ENCODE measurements at places on chromosomes 1 and 21.

DNA sequence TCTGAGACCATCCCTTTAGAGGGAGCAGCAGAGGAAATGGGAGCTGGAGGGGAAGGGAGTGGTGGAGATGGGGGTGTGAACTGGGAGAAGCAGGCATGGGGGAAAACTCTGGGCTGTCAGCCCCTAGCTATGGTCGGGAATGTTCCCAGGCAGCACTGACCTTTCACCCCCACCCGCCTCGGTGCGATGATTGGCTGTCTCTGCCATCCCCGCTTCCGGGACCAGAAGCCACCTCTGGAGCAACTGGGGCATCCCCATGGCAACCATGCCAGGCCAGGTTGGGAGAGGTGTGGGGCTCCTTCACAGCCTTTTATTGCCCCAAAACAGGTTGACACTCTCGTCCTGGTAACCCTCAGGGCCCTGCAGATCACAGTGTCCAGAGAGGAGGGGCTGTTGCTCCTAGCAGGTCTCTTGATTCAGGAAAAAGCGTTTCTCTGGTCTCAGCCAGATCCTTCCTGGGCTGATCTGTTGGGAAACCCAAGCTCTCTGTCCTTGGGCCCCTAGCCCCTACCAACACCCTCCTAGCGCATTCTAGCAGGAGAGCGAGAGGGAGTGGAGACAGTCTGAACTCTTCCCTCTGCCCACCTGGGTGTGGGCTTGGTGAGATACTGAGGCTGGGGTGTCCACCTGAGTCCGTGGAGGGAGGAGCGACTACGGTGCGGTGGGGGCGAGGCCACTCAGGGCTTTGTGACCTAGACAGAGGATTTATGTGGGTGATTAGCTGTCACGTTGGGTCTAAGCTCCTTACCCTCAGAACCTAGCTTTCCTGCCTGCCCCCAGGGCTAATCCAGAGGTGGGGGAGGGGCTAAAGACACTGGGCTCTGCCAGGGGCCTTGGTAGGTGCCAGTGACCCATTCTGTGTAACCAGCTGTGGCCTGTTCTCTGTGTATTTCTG, 12.2 kb upstream of the SLC6A9 start:
- no peak for DNase-seq

DNA sequence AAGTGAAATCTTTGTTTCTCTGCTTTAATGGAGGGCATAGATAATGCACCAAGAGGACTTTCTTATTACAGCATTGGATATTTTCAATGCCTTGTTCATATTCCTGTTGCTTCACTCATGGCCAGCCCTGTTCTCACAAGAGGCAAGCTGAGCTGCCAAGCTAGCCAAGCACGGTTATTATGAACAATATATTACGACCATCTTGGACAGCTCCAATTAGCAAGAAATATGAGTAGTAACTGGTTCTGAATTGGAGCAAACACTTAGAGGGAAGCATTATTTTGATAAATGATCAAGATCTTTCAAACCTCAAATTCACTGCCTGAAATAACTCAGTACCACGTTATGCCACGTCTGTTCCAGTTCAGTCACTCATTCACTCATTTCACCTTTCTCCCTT, 159.8 kb downstream of the SETD4 start:
- no peak for DNase-seq

DNA sequence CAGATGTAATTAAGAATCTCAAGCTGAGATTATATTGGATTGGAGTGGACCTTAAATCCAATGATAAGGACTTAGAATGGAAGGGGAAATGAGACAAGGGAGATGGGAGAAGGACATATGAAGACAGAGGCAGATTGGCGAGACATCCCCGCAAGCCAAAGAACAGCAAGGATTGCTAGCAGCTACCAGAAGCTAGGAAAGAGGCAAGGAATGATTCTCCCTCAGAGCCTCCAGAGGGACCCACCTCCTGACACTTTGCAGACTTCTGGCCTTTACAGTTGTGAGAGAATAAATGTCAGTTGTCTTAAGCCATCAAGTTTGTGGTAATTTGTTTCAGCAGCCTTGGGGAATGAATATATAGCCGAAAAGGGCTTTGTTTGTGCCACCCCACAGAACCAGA, 20.7 kb downstream of the METTL13 start:
- no peak for DNase-seq

- DNase-seq: no peak
These were observed 55.3 kb downstream of the DOP1B start for GRCh38 chr21:36211660-36212512.

DNA sequence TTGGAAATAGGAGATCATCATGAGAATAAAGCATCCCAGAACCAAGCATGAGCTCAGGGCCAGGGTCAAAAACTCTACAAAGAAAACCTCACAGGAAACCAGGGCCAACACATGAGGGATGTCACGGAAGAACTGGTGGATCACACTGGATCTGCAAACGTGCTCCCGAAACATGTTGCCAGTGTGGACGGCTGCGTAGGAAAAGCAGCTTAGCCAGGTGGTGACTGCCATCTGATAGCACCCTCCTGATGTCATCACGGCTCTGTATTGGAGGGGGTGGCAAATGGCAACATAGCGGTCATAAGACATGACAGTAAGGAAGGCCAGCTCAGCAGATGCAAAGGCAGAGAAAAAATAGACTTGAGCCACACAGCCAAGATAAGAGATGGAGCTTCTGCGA, 20.9 kb downstream of the OR14I1 start:
- no peak for DNase-seq

DNA sequence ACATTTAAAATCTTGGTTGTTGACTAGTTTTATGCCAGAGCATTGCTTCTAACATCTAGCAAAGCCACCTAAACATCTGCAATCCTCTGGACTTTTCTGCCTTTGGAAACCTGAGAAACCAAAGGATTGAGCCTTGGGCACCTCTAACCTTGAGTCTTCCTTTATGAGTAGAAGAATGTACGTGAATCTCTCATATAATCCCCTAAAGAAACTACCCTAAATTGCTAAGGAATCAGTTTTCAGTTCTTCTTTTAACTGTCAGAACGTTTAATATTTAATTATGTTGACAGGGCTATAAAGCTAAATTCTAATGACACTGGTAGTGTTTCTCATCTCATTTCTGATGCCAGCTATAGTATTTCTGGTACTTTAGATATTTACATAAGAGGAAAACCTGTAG, 997.3 kb downstream of the AMY1C start:
- no peak for DNase-seq

GRCh38 chr1:244296447-244296846, 155.3 kb downstream of the ADSS2 start:
- no peak for DNase-seq

- DNase-seq: no peak
These were observed 1.3 kb downstream of the RABGAP1L start for GRCh38 chr1:174160603-174161002.

DNA sequence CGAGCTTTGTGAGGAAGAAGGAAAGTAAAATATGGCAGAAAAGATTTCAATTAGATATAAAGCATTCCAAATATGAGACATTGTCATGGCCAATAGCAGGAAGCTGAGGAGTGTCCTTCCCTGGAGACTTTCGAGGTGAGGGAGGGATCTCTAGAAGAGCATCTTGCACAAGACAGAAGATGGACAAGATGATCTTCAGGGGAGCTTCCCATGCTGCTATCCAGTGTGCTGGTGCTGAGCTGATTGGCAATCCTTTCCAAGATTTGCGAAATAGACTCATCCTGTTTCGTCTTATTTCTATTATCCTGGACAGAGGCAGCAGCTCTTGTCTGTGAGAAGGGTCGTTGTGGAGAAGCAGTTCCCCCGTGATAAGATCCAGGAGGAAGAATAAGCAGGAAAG, 342.0 kb upstream of the CAMK1G start:
- DNase-seq: no peak

DNA sequence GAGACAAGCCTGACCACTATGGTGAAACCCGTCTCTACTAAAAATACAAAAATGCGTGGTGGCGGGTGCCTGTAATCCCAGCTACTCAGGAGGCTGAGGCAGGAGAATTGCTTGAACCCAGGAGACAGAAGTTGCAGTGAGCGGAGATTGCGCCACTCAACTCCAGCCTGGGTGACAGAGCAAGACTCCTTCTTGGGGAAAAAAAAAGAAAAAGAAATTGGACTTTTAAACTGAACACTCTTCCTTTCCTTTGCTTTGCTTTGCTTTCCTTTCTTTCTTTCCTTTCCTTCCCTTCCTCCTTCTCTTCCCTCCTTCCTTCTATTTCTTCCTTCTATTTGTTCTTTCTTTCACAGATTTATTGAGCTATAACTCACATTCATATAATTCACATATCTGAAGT, 43.3 kb upstream of the PUM1 start:
- DNase-seq: no peak

- no peak for DNase-seq
These were observed 98.8 kb downstream of the CHD1L start for GRCh38 chr1:147341246-147341645.

DNA sequence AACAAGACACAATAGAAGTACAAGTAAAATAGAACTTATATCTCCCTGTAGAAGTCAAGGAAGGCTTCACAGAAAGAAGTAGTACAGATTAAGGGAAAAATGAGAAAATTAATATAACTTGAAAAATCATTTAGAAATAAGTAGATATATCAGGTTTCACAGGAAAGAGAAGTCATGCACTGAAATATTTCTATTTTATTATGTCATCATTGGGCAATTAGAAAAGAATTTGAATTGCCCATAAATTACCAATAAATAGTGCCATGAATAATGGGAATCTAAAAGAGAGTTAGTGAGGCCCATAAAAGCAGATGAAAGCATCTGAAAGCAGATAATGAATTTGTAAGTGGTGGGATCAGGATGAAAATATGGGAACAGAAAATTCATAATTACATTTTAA, 1597.8 kb downstream of the PLA2G4A start:
- DNase-seq: no peak

- no peak for DNase-seq
These were observed 44.4 kb downstream of the RWDD3 start for GRCh38 chr1:95278173-95279006.

- DNase-seq: no peak
These were observed 20.8 kb downstream of the CNST start for GRCh38 chr1:246587032-246587431.

- no peak for DNase-seq
These were observed 122.7 kb downstream of the FGGY start for GRCh38 chr1:59419361-59420140.

DNA sequence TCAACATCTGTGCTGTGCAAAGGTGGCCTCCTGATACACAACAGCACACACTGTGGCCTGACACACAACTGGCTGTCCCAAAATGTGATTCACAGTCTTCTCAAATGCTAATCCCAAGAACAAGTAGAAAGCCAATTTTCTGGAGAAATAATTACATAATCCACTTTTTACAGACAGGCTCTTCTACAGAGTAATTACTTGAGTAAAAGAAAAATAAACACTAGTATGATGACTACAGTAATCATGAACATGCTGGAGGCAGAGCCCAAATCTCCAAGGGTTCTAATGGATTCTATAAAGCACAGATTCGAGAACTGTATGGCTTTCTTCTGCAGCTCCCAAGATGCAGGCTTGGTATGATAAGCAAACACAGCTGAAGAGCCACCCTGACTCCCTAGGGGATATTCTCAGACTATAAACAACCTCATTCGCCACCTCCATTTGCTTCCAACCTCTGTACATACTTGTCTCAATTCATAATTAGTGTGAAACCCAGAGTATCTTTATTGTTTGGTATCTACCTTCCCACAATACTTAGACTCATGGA, 81.9 kb downstream of the SIPA1L2 start:
- no peak for DNase-seq

DNA sequence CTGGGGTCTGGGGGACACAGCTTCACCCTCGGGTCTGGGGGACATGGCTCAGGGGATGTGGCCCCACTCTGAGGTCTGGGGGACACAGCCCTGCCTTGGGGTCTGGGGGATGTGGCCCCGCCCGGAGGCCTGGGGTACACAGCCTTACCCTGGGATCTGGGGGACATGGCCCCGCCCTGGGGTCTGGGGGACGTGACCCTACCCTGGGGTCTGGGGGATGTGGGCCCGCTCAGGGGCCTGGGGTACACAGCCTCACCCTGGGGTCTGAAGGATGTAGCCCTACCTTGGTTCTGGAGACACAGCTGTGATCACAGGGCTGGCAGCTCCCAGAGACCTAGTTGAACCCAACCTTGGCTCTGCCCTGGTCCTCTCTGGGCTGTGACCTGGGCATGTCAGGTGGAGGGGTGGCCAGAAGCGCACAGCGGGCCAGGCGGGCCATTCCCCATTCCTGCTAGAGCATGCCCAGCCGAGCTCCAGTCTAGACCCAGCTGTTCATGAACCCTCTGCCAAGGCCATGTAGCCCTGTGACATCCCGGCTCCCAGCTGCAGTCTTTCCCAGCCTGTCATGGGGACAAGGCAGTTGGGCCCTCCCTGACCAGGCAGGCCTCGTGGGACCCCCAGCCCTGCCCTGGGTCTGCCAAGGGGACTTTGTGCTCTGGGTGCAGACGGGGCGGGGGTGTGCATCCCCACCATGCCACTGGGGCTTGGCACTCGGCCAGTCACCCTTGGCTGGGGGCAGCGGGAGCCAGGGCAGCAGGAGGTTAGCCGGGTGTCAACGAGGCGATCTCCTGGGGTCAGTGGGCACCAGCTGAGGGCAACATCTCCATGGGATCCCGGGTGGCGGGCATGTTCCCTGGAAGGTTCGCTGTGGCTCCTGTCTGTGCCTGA, 43.9 kb downstream of the WNT9A start:
- no peak for DNase-seq

- no peak for DNase-seq
These were observed 9.6 kb upstream of the C8B start for GRCh38 chr1:56975446-56975845.

DNA sequence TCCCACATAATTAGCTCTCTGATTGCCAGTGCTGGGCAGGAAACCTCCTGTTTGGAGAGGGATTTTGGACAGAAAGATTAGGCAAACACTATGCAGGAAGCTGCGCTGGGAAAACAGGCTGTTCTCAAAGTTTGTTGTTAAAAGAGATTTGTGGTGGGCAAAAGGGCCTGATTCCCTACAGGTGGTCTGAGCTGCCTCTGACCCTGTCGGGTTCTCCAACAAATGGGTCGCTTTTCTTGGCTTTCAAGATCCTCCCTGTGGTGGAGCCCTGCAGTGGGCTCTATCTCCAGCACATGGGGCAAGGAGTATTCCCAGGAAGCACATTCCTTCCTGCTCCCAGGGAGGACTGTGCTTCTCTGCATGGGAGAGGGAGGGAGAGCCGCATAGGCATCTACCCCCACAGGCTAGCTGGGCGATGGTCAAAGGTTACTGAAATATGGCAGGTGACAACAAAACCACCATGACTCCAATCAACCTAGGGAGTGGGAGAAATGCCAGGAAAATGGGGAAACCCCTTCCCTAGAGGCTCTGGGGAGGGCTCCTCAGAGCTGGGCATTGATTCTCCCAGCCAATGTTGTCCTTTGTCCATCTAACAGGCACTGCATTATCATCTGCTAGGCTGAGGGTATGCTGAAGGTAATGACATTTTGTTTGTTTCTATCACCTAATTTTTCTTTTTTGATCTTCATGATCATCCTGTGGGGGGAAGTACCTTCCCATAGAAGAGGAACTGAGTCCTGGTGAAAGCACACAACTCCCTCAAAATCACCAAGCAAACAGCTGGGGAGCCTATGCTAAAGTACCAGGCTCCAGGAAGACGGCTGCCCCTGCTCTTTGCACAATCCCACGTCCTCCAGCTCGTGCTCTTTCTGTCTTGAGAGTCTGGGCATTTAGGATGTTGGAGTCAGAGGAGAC, 85.3 kb downstream of the PLXNA2 start:
- no peak for DNase-seq
